NCI-H460 (cell line): ENCODE measurements at places on chromosomes 2 and 18.

GRCh38 chr2:70525032-70525431, 28.6 kb downstream of the TGFA start:
- peak; percentile 7 for DNase-seq

DNA sequence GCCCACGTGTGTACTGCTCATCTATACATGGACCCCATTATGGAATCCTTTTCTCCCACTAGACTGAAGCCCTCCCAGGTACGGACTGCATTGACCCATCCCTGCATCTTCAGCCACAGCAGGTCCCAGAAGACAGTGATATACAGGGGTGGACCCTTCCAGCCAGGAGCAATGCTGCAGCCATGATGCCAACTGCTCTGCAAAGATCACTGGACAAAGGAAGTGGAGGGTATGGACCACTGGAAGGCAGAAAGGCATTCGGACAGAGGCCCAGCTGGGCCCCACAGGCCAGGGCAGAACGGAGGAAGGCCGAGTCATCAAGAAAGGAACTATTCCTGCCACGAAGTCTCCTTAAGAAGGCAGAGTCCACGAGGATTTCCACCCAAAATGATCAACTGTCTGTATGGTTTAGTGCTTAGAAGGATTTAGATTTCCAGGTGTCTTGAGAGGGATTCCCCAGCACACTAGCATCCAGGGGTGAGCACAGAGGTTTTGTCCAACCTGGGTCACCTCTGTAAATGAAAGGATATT, 93.4 kb downstream of the TWIST2 start:
- DNase-seq = no peak

- no peak for DNase-seq
Observed at GRCh38 chr2:230778350-230779063, 65.9 kb downstream of the CAB39 start.

DNA sequence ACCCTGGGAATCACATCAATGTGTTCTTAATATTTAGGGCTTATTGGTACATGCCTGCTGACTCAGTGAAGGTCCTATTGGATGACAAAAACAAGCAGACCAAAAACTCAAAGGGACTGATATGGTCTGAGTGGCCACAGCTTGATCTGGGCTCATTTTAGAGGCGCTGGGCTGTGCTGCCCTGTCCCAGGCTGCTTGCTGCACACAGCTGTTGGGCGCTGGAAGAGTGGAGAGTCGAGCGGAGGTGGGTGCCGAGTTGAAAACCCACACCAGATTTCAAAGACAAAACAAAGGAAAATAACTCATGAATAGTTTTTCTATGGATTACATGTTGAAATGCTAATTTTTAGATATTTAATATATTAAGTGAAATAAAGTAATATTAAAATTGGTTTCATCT, 68.5 kb downstream of the LONRF2 start:
- no peak for DNase-seq

DNA sequence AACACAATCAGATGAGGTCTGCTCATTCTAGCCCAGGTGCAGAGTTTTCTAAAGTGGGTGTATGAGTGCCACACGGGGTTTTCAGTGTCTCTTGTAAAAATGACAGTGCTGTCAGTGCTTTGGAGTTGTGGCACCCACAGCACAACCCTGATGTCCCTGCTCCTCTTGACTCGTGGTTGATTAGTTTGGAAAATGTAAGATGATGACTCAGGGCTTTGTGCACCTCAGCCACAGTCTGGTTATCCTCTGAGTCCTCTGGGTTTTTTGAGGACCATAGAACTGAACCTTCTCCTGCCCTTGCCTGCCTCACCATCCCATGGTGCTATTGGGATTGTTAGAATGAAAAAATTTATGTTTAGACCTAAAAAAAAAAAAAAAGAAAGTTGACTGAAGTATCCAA, 105.6 kb downstream of the MYO1B start:
- DNase-seq = no peak

DNA sequence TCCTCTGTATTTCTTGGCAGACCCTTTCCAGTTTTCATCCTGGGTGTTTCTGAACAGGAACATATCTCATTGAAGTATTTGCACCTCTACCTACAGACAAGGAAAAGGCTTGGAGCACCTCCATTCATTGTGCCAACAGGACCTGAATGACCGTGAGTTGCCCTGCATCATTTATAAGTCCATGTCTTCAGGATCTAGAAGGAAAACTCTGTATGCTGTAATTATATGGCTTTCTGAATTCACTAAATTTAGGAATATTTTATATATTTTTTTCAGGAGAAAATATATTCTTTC, 402.3 kb upstream of the SLC14A2 start:
- DNase-seq = no peak

DNA sequence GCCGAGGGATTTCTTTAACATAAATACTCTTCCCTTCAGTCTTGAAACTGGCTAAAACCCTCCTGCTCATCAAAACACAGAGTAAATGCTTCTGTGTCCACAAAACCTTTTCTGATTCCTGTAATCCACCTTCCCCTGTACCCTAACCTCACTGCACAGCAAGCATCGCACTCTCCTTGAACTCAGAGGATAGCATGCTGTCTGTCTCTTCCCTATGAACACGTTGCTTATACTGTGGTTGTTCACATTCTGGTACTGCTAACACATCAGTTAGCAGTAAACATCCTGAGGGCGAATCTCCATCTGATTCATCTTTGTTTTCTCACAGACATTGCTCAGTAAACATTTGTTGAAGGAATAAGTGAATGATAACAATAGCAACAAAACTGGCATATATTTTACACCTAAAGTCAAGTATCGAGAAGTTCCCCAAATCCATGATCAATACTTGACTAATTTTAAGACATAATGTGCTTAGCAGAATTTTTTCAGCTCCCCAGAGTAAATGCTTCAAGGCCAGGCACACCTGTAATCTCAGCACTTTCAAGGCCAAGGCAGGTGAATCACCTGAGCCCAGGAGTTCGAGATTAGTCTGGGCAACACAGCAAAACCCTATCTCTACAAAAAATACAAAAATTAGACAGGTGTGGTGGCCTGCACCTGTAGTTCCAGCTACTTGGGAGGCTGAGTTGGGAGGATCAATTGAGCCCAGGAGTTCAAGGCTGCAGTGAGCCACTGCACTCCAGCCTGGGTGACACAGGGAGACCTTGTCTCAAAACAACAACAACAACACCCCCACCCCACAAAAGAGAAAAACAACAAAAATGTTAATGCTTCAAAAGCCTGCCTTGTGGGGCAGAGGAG, 45.6 kb upstream of the LPIN2 start:
- peak; percentile 5 for DNase-seq

DNA sequence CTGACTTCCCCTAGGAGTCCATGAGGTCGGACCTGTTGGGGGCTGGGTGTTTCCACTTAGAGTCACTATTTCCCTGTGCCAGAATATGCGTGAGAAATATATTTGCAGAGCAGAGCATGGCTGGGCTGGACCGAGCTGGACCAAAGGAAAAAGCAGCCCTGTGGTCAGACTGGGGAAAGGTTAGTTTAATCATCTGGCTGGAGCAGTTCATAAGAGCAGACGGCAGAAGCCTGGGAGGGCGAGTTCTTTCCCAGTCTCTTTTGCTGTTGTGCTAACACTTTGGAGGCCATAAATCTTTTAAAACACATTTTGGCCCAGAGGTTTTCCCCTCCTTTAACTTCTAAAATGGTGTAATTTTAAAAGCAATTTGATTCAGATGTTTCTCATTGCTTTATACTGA, 66.5 kb downstream of the GLI2 start:
- DNase-seq = no peak

DNA sequence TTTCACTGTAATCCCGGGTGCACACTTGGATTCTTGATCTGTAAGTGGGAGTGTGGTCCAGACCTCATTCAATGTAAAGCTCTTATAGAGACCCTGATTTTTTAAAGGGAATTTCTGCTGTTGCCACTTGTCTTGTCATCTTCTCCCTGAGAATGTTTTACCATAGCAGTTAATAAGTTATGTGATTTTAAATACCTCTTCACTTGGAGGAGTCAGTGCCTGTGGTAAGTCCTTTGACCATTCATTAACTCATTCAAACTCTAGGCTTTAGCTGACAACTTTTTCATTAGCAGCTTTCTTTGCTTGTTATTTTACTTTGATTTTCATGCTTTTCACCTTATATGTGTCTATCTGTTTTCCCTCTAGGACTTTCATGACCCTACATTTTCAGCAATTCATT, 51.3 kb downstream of the FMNL2 start:
- no peak for DNase-seq

DNA sequence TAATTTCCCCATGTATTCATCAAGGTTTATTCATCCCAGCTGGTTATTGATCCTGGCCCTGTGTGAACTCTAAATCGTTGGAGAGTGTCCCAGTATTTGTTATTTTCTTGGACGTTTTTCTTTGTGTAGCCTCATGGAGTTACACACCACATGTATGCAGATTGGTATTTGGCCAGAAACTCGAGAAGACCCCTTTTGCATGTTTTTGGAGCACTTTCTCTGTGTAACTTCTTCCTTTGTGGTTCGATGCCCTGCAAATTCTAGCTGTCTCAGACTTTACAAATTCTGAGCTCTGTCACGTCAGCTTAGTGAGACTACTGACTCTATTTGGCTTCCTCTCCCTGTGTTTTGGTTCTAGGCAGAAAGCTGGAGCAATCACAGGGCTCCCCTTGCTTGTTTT, 198.7 kb downstream of the MCFD2 start:
- no peak for DNase-seq

DNA sequence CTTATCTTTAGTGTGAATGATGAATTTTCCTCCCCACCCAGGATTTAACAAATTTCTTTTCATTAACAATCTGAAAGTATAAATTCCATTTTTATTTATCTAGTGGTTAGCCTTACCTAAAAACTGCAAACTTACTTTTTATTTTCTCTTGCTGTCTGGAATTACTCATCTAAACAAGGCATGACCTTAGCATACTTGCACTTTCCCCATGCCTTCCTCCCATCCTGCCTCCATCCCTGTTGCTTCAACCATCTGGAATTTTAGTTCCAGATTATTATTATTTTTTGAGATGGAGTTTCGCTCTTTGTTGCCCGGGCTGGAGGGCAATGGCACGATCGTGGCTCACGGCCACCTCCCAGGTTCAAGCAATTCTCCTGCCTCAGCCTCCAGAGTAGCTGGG, 35.6 kb downstream of the GDF7 start:
- no peak for DNase-seq

DNA sequence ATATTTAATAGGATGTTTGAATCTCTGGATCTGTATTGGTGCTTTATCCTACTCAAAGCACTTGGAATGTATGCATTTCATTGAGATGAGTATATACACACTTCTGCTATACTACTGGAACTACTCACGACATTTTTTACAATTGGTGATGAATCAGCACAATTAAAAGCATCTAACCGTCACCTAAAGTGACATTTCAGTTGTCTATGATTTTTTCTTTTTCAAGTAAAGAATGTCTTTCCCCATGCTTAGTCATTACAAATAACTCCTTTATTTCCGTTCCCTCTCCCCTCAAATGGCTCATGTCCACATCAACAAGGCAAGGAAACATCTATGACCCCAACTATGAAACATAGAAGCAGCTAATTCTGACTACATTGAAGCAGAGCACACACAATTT, 77.3 kb downstream of the CLIP4 start:
- DNase-seq = no peak

DNA sequence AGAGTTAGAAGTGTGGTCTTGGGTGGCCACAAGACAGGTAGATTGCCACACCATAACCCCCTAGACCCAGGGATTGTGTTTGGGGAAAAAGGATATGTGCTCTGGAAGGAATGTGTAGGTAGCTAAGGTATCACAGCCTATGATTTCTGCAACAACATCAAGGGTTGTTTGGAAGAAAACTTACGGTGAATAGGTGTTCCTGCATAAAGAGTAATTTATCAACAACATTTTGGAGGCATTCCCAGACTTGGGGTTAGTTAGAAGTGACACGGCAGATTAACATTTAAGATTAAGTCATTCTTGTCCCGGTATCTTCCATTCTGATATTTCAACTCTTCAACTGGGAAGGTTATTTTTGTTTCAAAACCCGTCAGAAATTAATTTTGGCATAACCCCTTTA, 65.5 kb downstream of the SPP2 start:
- no peak for DNase-seq

GRCh38 chr2:174561972-174562370, 35.6 kb downstream of the WIPF1 start:
- no peak for DNase-seq

DNA sequence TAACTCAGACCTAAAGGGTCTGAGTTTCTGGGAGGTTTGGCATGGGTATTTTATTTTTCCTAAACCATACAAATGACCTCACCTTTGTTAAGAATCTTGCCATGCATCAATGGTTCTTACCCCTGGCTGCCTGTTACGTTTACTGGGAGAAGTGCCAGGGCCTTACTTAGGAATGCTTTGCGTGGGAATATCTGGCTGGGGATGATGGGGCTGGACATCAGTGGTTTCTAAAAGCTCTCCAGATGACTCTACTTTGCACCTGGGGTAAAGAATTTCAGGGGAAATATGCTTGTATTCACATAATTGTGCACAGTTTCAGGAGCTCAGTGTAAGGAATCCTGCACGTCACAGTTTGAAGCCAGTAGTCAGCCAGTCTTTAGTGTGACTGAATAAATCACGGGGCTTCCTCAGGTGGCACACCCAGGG, 18.2 kb upstream of the DAW1 start:
- no peak for DNase-seq

DNA sequence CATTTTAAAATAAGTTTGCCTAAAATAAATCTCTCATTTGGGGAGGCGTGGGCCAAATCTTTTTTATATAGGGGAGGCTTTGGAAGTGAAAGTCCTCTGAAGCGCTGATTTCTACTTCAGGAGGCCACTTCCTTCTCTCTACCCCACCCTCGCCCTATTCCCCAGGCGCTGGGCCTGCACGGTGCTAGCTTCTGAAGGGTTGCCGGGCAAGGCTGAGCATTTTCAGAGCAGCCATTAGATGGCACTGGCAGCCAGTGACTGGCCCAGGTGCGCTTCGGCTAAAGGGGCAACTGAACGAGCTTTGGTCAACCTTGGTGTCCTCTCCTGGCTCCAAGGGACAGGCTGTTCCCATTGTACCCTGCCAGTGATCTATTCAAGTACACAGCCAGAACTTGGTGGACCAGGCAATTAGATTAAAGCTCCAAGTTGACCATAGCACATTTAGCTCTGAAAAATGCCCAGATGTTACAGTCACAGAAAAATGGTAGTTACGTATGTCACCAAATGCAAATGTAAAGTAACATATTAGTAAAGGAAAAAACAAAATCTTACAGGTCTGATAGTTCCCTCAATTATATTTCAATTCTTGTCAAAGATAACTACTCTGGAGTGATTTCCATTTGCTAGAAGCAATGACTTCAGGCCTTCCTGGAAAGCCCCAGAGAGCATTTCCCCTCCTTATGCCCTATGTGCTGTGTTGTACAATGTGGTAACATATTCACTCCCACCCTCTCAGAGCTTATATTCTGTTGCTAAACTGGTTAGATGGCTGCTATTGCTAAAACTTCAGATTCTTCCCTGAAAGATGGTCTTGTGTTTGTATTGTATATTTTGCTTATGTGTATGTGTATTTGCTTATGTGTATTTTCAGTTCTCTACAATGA, 2.1 kb downstream of the POMC start:
- DNase-seq = peak; percentile 53

- no peak for DNase-seq
Observed at GRCh38 chr2:26884486-26884885, 36.6 kb downstream of the DPYSL5 start.

GRCh38 chr2:68190991-68191731, 33.5 kb downstream of the PNO1 start:
- peak; percentile 73 for DNase-seq
